Epithelial cell of proximal tubule (primary cell): ENCODE measurements at places on chromosomes 7 and 10.

GRCh38 chr7:111089822-111090426 is 1.0 kb upstream of the LRRN3 start:
- DNase-seq, result no peak

DNA sequence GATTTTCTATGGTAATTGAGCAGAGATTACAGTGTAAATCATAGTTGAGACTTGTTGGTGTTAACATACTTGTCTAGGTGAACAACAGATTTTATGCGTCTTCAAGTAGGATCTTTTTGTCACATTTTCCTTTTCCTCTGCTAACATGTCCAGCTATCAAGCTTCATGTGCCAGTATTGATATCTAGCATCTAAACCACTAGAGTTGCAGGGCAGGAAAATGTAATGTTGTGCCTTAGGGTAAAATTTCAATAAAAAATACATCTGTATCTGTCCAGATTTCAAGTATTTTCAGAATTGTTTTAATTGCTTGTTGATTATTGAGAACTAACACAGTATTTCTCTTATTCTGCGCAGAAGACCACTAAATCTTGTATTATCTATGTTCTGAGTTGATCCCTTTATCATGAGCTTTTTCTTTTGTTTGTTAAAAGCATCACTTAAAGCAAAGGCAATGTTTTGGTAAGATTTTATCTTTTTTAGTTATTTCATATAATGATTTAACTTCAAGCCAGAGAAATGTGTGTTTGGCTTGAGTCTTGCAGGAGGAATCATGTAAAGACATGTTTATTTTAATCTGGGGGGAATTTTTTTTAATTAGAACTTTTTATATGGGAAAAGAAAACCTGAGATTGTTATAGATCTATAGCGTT is 16.5 kb downstream of the BICC1 start:
- no peak for DNase-seq

- no peak for DNase-seq
Measured at GRCh38 chr10:78389419-78389818, 355.8 kb downstream of the RPS24 start.

- no peak for DNase-seq
Measured at GRCh38 chr10:57624066-57624465, 643.6 kb downstream of the IPMK start.

DNA sequence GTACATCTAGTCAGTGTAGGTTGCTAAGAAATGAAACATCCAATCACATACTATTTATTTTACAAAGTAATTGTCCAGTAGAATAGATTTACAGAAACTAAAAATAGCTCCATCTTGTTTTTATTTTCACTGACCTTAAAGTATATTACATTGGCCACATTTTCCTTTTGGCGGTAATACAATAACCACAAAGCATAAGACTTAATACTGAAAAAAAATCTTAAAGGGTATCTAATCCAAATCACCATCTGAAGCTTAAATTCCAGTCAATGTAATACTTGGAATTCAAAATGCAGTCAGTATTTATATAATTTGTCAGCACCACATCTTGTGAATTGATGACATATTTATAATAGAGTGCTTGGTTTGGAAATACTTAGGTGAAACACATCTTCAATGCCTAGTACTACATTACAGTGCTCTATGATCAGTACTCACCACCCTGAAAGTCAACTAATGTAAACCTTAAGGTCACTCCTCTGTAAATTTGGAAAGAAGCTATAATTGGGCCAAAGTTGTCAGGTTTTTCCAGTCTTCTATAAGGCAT is 8.9 kb downstream of the ANKMY2 start:
- DNase-seq, result no peak

DNA sequence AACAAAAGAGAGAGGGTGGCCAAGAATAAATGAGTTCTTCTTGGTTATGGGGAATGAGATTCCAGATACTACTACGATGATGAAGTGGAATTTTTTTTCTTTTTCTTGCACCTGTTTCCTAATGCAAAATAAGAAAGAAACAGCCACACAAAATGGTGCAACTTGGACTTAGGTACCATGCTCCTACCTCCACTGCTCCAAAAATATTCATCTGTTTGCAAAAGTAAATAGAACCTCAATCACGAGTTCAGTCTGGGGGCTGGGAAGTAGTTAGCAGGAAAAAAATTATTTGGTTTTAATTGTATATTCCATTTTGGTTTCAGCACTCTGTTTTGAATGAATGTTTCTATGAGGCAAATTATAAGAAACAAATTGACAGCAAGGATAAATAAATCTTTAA is 73.5 kb downstream of the SLC25A13 start:
- DNase-seq, result no peak

GRCh38 chr7:65429642-65430343 is 56.1 kb downstream of the ZNF92 start:
- DNase-seq, result no peak

DNA sequence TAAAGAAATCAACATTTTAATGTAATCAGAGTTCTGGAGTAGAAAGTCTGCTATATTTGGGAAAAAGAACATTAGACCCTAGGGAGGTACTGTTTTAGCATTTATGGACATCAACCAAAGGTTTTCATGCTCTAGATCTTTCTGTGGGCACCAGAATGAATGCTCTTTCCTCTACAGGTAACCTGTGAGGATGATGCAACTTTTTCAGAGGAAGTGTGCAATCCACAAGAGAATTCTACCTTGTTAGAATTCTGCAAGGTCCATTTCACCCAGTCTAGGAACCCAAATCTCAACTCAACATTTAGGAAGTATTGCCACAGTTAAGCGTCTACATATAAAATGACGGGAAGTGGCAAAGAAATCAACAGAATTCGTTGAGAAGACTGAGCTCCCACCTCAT is 139.9 kb upstream of the FAM171A1 start:
- no peak for DNase-seq

- DNase-seq, result no peak
Measured at GRCh38 chr7:87212498-87212897, 7.0 kb downstream of the TMEM243 start.

- DNase-seq, result peak; percentile 55
Measured at GRCh38 chr7:73560109-73560835, 2.8 kb upstream of the BCL7B start.

DNA sequence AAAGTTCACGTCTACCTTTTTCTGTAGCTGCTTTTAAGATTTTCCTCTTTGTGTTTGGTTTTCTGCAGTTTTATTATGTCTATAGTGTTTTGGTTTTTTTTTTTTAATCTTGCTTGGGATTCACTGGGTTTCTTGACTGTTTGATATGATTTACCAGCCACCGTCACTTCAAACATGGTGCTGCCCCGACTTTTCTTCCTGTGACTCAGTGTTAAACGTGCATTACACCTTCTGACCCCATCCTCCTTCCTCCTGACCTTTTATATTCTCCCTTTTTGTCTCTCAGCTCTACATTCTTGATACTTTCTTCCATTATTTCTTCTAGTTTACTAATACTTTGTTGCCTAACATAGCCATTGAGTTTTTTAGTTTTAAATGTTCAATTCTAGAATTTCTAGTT is 61.5 kb downstream of the GNA12 start:
- DNase-seq, result no peak

DNA sequence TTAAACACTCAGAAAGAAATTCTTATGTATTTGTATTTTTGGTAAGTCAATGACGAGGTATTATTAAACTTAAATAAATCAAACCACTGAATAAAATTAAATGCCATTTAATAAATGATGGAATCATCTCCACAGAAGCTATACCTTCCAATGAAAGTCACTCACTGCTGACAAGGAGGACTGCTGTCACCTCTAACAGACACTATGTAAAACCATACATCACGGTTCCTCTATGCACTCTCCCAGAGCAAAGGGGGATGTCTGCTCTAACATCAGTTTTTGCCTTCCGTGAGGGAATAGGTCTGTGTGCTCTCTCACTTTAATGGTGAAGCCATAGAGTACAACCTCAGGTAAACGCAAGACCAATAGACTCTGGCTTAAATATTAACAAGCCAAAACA is 99.7 kb upstream of the DDC start:
- no peak for DNase-seq

DNA sequence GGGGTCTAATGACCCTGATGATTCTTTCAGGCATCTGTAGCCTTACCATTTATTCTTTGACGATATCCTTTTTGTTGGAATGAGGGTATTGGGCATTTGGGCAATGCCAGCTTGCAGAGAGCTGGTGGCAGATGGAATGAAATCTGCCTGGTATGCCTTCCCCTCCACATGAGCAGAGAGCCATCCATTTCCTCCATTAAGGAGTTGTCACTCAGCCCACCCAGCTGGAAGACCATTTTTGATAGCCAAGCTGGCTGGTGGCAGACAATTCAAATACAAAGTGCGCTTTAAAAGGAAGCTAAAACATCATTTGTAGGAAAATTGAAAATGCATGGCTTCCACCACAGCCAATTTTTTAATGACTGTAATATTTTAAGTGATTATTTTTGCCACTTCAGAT is 240.1 kb upstream of the SLC26A5 start:
- DNase-seq, result no peak

DNA sequence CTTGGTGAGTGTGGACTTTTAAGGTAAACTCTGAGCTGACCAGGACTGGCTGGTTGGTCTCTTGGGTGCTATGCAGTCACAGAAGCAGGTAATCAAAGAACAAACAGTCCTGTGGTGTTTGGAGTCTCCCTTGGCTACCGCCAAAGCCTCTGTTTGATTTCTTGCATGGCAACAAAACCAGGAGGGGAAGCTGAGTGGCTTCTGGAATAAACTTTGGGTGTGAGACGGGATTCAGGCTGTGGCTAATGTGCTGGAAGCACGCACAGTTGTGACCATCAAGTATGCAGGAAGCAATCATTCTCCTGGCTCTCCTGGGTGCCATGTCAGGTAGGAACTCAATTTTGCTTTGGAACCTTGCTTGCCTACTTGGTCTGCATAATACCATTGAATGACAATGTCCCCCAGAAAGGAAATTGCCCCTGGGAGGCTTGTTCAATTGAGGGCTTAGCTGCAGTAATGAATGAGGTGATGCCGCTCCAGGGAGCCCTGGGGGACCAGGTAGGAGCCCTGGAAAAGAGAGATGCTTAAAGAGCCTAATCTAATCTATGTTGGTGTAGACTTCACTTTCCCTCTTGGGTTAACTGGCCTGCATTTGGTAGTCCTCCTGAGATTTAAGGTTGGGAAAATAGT is at the start of gene CDHR3:
TSS of gene CDHR3 (plus strand) at position 227 of the 630 bp plus-strand sequence. CDS start at position 282, 55 bp downstream.
- DNase-seq, result no peak

DNA sequence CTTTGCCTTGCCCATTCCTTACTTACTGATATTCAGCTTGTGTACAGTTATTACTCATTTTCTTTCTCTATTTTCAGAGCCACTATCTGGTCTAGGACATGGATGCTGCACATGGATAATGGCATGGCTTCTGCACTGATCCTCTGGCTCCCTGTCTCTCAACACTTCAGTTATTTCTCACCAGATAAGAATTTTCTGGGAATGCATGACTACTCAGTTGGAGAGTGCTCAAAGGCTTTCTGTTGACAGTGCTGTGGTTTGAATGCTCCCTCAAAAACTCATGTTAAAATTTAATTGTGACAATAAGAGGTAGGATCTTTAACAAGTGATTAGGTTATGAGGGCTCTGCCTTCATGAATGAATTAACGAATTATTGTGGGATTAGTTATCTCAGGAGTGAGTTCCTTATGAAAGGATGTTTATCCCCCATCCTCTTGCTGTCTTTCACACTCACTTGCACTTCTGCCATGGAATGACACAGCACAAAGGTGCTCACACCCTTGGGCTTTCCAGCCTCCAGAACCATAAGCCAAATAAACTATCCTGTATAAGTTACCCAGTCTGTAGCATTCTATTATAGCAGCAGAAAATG is 16.1 kb upstream of the PIK3CG start:
- DNase-seq, result peak; percentile 98
